Midbrain (tissue), 1 donor: ENCODE measurements at places on chromosomes 6 and 20.
A peak's percentile ranks its signal among the peaks of the same experiment; 100 is the strongest.

GRCh38 chr6:81996414-81996813 lies 243.9 kb upstream of the TENT5A start:
- DNase-seq = no peak

GRCh38 chr20:25706793-25707192 lies 10.1 kb upstream of the ZNF337 start:
- no peak for DNase-seq

GRCh38 chr6:44452725-44453124 lies 65.2 kb downstream of the CDC5L start:
- DNase-seq = no peak

GRCh38 chr6:157542414-157543160 lies 161.6 kb downstream of the ZDHHC14 start:
- DNase-seq = no peak

GRCh38 chr20:61900011-61900944 lies 165.4 kb downstream of the TAF4 start:
- DNase-seq = peak; percentile 32

- no peak for DNase-seq
Measured at GRCh38 chr6:23454080-23454976, 671.7 kb upstream of the NRSN1 start.

DNA sequence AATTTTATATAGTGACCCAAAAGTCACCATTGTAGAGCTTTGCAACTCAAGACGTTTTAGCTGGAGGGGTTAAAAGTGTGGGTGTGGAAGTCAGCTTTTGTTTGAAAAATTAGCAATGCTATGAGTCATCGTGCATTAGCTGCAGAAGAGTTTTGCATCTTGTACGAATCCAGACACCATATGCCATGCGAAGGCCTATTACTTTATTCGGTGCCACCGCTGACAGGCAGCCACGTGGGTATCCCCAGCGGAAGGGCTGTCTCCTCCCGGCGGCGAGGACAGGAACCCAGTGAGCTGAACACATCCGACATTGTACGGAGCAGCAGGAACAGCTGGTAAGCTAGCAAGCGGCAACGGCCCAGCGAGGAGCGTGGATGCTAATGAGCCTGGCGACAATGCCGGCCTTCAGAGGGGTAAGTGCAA lies 84.4 kb downstream of the INSM1 start:
- peak; percentile 93 for DNase-seq

DNA sequence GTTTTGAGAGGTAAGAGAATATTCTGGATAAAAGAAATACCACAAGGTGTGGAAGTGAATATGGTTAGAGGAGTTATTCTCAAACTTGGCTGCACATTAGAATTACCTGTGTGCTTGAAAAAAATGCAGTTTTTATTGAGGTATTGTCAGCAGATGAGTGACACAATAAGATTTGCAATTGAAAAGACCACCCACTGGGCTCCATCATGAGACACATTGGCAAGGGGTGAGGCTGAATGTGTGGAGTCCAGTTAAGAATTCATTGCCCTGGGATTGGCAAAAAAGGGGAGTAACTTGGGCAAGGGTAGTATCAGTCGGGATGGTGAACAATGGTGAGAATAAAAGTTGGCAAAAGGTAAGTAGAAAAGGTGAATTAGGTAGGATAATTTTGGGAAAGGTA lies 63.5 kb downstream of the MEI4 start:
- no peak for DNase-seq

- DNase-seq = no peak
Measured at GRCh38 chr6:98928688-98929087, 19.1 kb downstream of the FBXL4 start.
